ENCODE measurements at places on chromosomes 1 and 21. TPM values are rescaled to one million over a fixed set of nuclear protein-coding genes. Genes with fewer than 3 reads are reported as not detected.
A peak's percentile ranks its signal among the peaks of the same experiment; 100 is the strongest.

- no peak for DNase-seq
These were observed 160.1 kb downstream of the PTPRC start for GRCh38 chr1:198798923-198799386.

- no peak for DNase-seq
These were observed 115.6 kb downstream of the XCL2 start for GRCh38 chr1:168428063-168428731.

GRCh38 chr21:46056450-46056903 is 41.4 kb upstream of the COL6A2 start:
- peak; percentile 74 for DNase-seq

GRCh38 chr1:153485863-153486262 is 25.4 kb upstream of the S100A7 start:
- no peak for DNase-seq

DNA sequence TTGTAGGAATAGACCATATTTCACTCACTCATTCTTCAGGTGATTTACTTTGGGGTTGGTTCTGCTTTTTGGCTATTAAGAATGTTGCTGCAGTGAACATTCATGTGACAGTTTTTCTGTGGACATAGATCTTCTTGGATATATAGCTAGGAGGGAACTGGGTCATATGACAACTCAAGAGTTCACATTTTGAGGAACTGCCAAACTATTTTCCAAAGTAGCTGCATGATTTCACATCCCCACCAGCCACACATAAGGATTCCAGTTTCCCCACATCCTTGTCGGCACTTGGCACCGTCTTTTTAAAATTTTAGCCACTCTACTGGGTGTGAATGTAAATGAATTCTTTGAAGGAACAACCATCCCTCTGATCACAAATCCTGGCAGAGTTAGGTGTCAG is 126.0 kb downstream of the PRDM2 start:
- no peak for DNase-seq

DNA sequence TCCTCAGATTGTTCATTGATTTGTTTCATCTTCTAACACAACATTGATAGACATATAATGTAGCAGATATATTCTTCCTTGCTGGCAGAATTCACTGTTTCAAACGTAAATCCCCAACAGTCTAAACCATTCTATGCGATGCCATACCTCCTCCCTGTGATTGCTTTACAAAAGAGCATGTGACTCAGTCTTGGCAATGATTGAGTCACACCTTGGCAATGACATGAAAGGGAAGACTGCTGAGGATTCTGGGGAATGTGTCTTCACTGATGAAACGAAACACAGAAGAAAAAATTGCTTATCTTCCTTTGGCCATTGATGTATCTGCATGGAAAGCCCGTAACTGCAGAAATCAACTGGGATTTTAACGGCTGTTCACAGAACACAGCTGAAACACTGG is 409.6 kb upstream of the ZRANB2 start:
- DNase-seq, result no peak

- no peak for DNase-seq
These were observed 112.5 kb upstream of the ST6GALNAC5 start for GRCh38 chr1:76754730-76755129.

DNA sequence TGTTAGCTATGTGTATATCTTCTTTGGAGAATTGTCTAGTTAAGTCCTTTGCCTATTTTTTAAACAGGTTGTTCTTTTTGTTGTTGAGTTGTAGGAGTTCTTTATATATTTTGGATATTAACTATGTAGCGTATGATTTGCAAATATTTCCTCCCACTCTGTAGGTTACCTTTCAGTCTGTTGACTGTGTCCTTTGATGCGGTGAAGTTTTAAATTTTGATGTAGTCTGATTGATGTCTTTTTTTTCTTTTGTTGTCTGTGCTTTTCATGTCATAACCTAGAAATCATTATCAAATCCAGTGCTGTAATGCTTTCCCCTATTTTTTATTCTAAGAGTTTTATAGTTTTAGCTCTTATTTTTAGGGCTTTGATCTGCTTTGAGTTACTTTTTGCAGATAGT is 8.7 kb upstream of the KISS1 start:
- no peak for DNase-seq

- DNase-seq, result no peak
These were observed 13.4 kb upstream of the HMCN1 start for GRCh38 chr1:185720633-185721272.

DNA sequence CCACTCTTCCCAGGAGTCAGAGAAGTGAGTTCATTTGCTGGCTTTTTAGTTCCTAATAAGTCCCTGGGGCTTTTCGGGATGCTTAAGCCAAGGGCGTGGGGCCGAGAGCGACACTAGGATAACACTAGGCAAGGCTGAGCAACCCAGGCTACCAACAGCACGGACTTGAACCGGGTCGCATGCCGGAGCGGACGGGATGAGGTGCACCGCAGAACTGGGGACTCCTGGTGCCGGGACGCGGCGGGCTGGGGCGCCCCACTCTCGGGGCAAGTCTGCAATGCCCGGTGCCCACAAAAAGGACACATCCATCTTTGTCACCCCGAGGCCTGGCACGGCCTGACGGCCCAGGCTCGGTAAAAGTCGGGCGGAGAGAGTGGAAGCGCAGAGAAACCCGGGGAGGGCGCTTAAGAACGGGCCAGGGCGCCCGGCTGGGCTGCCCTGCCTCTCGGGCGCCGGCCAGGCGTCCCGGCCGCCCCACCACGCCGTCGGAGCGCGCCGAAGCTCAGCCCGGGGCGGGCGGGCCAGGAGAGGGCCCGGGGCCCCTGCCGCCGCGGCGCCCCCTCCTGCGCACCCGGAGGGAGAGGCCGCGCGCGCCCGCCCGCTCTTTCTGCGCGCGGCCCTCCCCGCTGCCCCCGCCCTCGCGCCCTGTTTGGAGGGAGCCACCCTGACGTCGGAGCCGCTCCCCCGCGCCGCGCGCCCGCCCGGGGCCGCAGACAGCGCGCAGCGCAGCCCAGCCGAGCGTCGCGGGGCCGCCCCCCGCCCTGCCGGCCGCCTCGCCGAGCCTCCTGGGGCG is at the start of gene NBL1:
Gene NBL1, plus strand, starts transcription at position 710 of the 793 bp plus-strand sequence. CDS start 10,720 bp downstream, outside the sequence.
- peak; percentile 84 for DNase-seq

- no peak for DNase-seq
These were observed 1.4 kb upstream of the HEYL start for GRCh38 chr1:39640861-39641260.

- no peak for DNase-seq
These were observed 290.4 kb downstream of the KCNT2 start for GRCh38 chr1:196317535-196318522.

- DNase-seq, result no peak
These were observed 1.4 kb downstream of the PEA15 start for GRCh38 chr1:160206421-160207117.

GRCh38 chr1:60169206-60169605 is 95.6 kb upstream of the C1orf87 start:
- no peak for DNase-seq

DNA sequence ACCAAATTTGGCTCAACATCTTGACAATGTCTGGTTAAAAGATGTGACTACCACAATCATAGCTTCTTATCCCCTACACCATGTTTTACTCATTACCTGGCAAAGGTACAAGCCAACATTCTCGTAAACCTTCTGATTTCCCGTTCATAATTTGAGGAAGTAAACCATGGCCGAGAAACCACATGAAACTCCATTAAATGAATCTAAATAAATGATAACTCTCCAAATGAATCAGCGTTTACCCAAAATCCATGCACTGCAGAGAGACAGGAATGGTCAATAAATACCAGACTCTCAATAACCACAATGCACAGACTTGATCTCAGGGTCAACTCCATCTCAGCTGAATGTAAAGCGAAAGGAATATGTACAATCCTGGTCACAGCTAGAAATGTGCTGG is 125.2 kb downstream of the TYW3 start:
- no peak for DNase-seq

DNA sequence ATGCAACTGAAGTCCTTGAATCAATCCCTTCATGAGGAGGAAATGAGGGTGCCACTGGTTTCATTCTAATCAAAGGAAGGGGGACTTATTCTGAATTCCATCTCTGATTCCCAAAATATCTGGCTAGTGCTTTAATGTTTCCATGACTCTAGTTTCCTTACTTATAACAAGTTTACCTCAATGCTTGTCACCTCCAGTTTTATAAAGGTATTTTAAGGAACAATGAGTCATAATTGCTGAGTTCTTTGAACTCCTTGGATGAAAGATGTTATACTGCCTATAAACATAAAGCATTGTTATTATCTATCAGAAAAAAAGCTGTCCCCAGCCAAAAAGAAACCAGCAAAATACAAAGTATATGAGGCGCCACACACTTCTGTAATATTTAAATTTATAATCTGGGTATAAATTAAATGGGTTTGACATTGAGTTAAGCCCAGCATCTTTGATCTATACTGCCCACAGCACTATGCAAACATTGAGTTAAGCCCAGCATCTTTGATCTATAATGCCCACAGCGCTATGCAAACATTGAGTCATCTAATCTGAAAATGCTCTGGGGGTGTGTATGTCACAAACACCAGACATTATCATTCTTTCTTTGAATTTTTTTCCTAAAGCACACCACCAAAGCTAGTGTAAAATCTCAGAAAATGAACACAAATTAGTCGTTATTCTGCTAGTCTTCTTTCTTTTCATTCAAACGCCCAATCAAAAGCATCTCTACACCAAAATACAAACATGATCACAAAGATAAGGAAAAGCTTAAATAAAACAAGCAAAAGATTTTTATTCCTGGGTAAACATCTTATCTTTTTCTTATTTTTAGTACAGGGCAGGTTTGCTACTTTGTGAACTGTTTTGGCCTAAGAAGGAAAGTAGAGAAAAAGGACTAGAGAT is 11.5 kb upstream of the CXADR start:
- DNase-seq, result no peak

GRCh38 chr1:106798991-106799390 is 257.5 kb upstream of the PRMT6 start:
- no peak for DNase-seq

GRCh38 chr1:47434051-47434842 is 3.6 kb upstream of the FOXD2 start:
- DNase-seq, result peak; percentile 56

GRCh38 chr1:165942927-165943597 is 115.6 kb downstream of the UCK2 start:
- DNase-seq, result no peak

GRCh38 chr1:26154750-26155149 is 4.1 kb upstream of the FAM110D start:
- DNase-seq, result no peak

- no peak for DNase-seq
These were observed 56.2 kb downstream of the PEX14 start for GRCh38 chr1:10530756-10531495.

GRCh38 chr1:96306809-96307560 is 414.6 kb upstream of the PTBP2 start:
- no peak for DNase-seq

- no peak for DNase-seq
These were observed 8.2 kb upstream of the GRIK3 start for GRCh38 chr1:37042506-37042905.

- no peak for DNase-seq
These were observed 4.5 kb upstream of the TUFT1 start for GRCh38 chr1:151535326-151536271.

DNA sequence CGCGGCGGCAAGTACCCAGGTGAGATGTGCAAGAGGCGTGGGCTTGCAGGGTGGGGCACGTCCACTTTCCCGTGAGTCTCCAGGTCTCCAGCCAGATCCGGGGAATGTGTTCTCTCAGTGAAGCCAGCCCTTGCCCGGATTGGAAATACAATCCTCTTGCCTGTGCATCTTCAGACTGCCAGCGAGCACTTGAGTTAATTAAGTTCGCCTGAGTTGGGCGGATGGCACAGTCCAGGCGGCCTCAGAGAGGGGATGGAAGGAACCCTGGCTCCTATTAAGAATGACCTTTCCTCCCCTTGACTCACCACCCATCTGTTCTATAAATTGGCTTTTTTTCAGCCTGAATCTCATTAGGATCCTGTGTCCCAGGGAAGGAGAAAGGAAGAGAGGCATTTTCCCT is 33.3 kb upstream of the CNTN2 start:
- no peak for DNase-seq

GRCh38 chr1:7293702-7294629 is 477.1 kb upstream of the VAMP3 start:
- DNase-seq, result no peak

GRCh38 chr1:84122780-84123382 is 21.2 kb upstream of the PRKACB start:
- DNase-seq, result peak; percentile 60

Gene MAP3K21
- 37.4 TPM for total RNA-seq

Gene CFHR1
- total RNA-seq, result not detected

Gene ARPC5
- 123 TPM for total RNA-seq

Gene PLA2G2D
- total RNA-seq, result not detected

Gene GJA9
- total RNA-seq, result 1.6 TPM

Gene EXTL1
- not detected for total RNA-seq

Gene CSMD2
- total RNA-seq, result not detected

Gene PTPN14
- total RNA-seq, result 9.7 TPM

Gene MAP1LC3C
- total RNA-seq, result 6.5 TPM

Gene PGLYRP3
- not detected for total RNA-seq
